Liver (tissue), 10 donors: ENCODE measurements at places on chromosomes 7 and 10. TPM values are rescaled to one million over a fixed set of nuclear protein-coding genes. Genes with fewer than 3 reads are reported as not detected.

DNA sequence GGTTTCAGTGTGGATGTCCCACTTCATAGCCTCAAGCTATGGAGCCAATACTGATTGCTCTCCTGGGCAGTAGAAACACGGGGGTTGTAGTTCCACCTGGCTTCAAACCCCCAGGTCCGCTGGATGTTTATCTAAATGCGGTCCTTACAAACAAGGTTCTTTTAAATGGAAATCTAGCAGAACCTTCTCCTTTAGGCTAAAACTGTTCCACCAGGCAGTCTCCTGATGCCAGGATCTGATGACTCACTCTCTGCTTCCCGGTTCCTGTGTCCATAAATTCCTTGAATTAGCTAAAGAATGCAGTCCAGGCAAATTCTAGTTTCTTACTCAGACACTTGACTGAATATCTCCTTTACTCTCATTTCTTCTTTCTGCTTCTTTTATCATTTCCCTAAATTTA is 108.4 kb upstream of the FAM3C start:
- no peaks in the 10 kb centered on the region for H3K4me1 ChIP-seq
- peak overlapping the region; percentile 45 for H3K4me3 ChIP-seq
- no peaks in the 10 kb centered on the region for H3K27me3 ChIP-seq
- H3K36me3 ChIP-seq, result no peaks in the 10 kb centered on the region
- no peak for DNase-seq

DNA sequence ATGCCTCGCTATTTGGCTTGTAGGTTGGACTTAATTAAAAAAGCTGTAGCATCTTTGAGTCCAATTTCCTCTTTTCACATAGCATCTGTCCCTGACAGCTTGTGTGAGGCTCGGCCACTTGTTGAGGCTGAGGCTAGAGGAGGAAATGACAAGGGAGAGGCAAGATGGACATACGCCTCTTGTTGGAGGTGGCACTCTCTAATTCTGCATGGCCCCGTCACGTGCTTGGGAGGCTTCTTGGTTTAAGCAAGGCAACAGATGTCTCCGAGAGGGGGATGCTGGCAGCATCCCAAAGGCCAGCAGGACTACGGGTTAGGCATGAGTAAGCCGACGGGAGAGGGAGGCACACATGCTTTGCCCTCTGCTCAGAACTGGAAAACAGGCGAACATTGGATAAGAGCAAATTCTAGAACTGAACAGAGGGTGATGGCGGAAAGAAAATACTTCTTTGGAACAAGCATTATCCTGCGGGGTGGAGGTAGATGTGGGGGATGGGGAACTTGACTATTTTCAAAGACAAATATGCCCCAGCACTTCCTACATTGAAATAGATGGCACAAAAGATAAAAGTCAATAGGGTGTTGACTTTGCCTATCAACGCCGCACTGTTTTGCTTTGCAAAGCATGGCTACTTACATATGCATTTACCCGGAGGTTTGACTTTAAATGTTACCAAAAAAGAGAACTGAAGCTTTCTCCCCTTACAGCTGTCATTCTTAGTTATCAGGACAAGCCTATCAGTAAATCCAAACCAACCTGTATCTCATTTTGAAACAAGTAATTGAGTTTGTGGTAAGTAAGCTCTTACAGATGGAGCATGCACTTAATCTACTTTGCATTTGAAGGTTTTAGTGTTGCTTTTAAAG is 94.8 kb downstream of the CHN2 start:
- H3K4me3 ChIP-seq, result no peak overlapping the region
- H3K27me3 ChIP-seq, result no peaks in the 10 kb centered on the region
- no peak overlapping the region for H3K27ac ChIP-seq
- peaks cover 60% of the 10 kb centered on the region for H3K4me1 ChIP-seq

DNA sequence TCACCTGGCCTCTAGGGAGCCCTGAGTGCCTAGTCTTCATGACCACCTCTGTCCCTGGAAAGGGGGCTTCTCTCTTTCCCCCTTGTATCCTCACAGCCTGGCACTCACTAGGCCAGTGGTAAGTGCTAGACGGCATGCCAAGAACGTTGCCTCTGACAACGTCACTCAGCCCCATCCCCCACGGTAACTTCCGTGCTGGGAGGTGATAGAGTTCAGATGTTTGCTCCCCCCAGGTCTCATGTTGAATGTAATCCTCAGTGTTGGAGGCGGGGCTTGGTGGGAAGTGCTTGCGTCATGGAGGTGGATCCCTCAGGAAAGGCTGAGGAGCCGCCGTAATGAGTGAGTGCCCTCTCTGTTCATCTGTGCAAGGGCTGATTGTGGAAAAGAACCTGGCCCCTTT is 343.3 kb upstream of the MKI67 start:
- H3K4me1 ChIP-seq, result no peaks in the 10 kb centered on the region
- no peak overlapping the region for H3K4me3 ChIP-seq
- no peaks in the 10 kb centered on the region for H3K27me3 ChIP-seq
- no peak for DNase-seq
- no peak overlapping the region for H3K27ac ChIP-seq

GRCh38 chr10:132104471-132105301 is 38.9 kb downstream of the JAKMIP3 start:
- no peak overlapping the region for H3K27ac ChIP-seq
- H3K27me3 ChIP-seq, result no peaks in the 10 kb centered on the region
- peak; percentile 30 for DNase-seq

- no peak for DNase-seq
- H3K27me3 ChIP-seq, result no peaks in the 10 kb centered on the region
- H3K36me3 ChIP-seq, result no peaks in the 10 kb centered on the region
- peak overlapping the region; percentile 55 for H3K4me3 ChIP-seq
- H3K4me1 ChIP-seq, result peaks cover 21% of the 10 kb centered on the region
Measured at GRCh38 chr7:29806995-29807841, 910 bp downstream of the WIPF3 start.

DNA sequence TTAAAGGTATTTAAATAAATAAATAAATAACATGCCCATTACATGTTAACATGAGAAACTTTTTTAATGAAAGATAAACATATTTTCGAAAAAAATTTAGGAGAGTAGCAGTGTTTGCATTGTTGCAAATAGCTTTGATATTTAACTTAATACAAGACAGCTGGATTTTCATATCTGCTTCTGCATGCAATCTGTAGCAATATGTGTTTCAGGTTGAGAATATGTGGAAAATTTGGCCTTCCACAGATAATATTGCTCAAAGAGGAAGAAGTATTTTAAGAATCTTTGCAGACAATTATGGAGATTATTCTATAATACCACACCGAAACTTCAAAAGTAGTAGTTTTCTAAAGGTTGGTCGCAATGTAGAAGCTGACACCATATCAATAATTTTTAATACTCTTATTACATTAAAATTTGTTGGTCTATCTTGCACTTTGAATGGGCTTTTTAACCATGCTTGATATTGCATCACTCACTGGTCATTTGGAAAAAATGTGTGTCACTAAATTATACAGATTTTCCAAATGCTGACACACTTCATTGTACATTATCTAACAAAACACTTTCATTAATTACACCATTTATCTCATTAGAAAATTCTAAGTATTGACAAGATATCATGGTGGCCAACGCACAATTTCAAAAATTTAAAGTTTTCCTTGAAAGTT is 229.8 kb upstream of the HDAC9 start:
- no peaks in the 10 kb centered on the region for H3K27me3 ChIP-seq
- H3K36me3 ChIP-seq, result no peaks in the 10 kb centered on the region
- H3K27ac ChIP-seq, result no peak overlapping the region
- no peak overlapping the region for H3K4me3 ChIP-seq

- H3K4me1 ChIP-seq, result no peaks in the 10 kb centered on the region
- H3K36me3 ChIP-seq, result no peaks in the 10 kb centered on the region
- H3K27me3 ChIP-seq, result no peaks in the 10 kb centered on the region
- no peak for DNase-seq
- H3K4me3 ChIP-seq, result no peak overlapping the region
Measured at GRCh38 chr7:93823621-93824020, 66.9 kb downstream of the TFPI2 start.

DNA sequence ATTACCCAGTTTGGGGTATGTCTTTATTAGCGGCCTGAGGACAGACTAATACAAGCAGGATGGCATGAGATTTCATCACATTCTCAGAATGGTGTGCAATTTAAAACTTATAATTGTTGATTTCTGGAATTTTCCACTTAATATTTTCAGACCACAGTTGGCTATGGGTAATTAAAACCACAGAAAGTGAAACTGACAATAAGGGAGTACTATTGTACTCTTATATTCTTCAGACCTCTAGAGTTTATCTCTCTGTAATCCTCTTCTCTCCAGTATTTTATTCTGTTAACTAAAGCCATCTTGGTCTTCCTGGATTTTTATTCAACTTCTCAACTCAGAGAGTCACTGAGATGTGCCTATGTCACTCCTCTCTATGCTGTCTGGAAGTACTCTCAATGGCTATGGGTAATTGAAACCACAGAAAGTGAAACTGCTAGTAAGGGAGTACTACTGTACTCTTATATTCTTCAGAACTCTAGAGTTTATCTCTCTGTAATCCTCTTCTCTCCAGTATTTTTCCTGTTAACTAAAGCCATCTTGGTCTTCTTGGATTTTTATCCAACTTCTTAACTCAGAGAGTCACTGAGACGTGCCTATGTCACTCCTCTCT is 118.3 kb downstream of the PPP1R17 start:
- no peak for DNase-seq
- no peaks in the 10 kb centered on the region for H3K36me3 ChIP-seq
- H3K27ac ChIP-seq, result no peak overlapping the region
- no peak overlapping the region for H3K4me3 ChIP-seq
- no peaks in the 10 kb centered on the region for H3K4me1 ChIP-seq

GRCh38 chr7:84877943-84878570 is 308.8 kb downstream of the SEMA3D start:
- H3K4me3 ChIP-seq, result no peak overlapping the region
- H3K27ac ChIP-seq, result no peak overlapping the region
- DNase-seq, result no peak
- H3K36me3 ChIP-seq, result no peaks in the 10 kb centered on the region
- H3K27me3 ChIP-seq, result no peaks in the 10 kb centered on the region

- no peaks in the 10 kb centered on the region for H3K27me3 ChIP-seq
- no peak for DNase-seq
- no peak overlapping the region for H3K27ac ChIP-seq
- no peaks in the 10 kb centered on the region for H3K36me3 ChIP-seq
- H3K4me1 ChIP-seq, result peaks cover 10% of the 10 kb centered on the region
- H3K4me3 ChIP-seq, result no peak overlapping the region
Measured at GRCh38 chr7:43757073-43757720, 1.3 kb upstream of the BLVRA start.

- no peaks in the 10 kb centered on the region for H3K36me3 ChIP-seq
- H3K4me3 ChIP-seq, result no peak overlapping the region
- DNase-seq, result no peak
- H3K4me1 ChIP-seq, result no peaks in the 10 kb centered on the region
- H3K27ac ChIP-seq, result no peak overlapping the region
- no peaks in the 10 kb centered on the region for H3K27me3 ChIP-seq
Measured at GRCh38 chr7:49700841-49701240, 72.6 kb upstream of the VWC2 start.

Gene MXI1
- total RNA-seq, result 15.5 TPM

- DNase-seq, result no peak
- no peak overlapping the region for H3K27ac ChIP-seq
- H3K4me3 ChIP-seq, result no peak overlapping the region
- H3K27me3 ChIP-seq, result no peaks in the 10 kb centered on the region
- H3K36me3 ChIP-seq, result no peaks in the 10 kb centered on the region
- no peaks in the 10 kb centered on the region for H3K4me1 ChIP-seq
Measured at GRCh38 chr10:42111076-42111475, 527.3 kb downstream of the ZNF33B start.

Gene GSTO2
- total RNA-seq, result 1.0 TPM

Gene BHLHA15
- 1.8 TPM for total RNA-seq

Gene TACC2
- total RNA-seq, result 1.5 TPM

DNA sequence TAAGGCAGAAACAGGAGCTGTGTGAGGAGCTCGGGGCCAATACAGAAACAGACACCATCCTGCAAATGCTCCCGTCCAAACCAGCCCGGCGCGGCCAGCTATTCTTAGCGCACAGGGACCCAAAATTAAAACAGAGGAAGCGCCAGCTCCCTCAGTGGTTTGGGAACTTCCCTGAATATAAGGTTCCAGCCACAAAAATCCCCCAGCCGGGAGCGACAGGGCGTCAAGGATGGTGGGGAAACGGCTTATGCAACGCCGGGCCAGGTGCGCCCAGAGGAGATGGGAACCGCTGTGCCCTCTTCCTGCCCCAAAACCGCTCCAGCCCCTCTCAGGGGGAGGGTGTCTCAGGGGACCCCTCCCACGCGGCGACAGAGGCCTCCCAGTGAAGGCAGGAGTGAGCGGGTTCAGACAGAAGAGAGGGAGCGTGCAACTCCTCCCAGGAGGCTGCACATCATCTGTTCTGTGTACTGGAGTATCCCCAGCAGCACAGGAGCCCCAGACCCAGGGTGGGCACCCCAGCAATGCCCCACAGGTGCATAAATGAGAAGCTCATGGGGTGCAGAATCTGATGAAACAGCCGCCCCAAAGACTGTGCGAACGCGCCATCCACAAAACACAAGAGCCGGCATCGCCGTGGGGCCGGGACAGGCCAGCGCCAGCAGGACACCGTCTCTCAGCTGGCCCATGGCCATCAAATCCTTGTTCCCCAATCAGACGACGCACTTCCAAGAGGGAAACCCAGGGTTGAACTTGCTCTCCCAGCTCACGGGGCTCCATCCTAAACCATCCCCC is 73.9 kb upstream of the PDGFA start:
- no peak overlapping the region for H3K27ac ChIP-seq
- H3K36me3 ChIP-seq, result no peaks in the 10 kb centered on the region
- no peak overlapping the region for H3K4me3 ChIP-seq
- no peaks in the 10 kb centered on the region for H3K27me3 ChIP-seq
- no peaks in the 10 kb centered on the region for H3K4me1 ChIP-seq

- peak overlapping the region; percentile 94 for H3K4me3 ChIP-seq
- H3K36me3 ChIP-seq, result peaks cover 2% of the 10 kb centered on the region
- H3K4me1 ChIP-seq, result peaks cover 32% of the 10 kb centered on the region
- peak overlapping the region; percentile 91 for H3K27ac ChIP-seq
- no peaks in the 10 kb centered on the region for H3K27me3 ChIP-seq
Measured at GRCh38 chr10:121975295-121976086, 474 bp upstream of the NSMCE4A start.

Gene NPS
- not detected for total RNA-seq

GRCh38 chr7:24834128-24834798 is 77.0 kb upstream of the GSDME start:
- H3K4me1 ChIP-seq, result no peaks in the 10 kb centered on the region
- peak overlapping the region; percentile 43 for H3K27ac ChIP-seq
- DNase-seq, result no peak
- no peaks in the 10 kb centered on the region for H3K27me3 ChIP-seq

- H3K27me3 ChIP-seq, result no peaks in the 10 kb centered on the region
- DNase-seq, result no peak
- H3K4me1 ChIP-seq, result peaks cover 3% of the 10 kb centered on the region
- no peak within 1 kb of the TSS for H3K27ac ChIP-seq
- no peak within 1 kb of the TSS for H3K4me3 ChIP-seq
Measured at GRCh38 chr7:20217193-20217948, at the start of gene MACC1. TSS of gene MACC1 (minus strand) at chr7:20217384. CDS start at chr7:20161862, 55,522 bp downstream.

DNA sequence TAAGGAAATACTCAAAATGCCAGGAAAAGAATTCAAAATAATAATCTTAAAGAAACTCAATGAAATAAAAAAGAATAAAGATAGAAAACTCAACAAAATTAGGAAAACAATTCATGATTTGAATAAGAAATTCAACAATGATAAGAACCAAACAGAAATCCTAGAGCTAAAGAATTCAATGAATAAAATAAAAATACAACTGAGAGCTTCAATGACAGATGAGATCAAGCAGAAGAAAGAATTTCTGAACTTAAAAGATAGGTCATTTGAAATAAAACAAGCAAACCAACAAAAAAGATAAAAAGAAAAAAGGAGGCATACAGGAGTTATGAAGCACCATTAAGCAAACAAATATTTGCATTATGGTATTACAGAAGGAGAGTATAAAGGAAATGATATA is 5.6 kb upstream of the AKR1B1 start:
- H3K27ac ChIP-seq, result no peak overlapping the region
- H3K4me1 ChIP-seq, result no peaks in the 10 kb centered on the region
- H3K4me3 ChIP-seq, result no peak overlapping the region
- no peaks in the 10 kb centered on the region for H3K27me3 ChIP-seq
- no peaks in the 10 kb centered on the region for H3K36me3 ChIP-seq

Gene ACBD7
- not detected for total RNA-seq
